ENCODE measurements at places on chromosomes 7 and 10.

DNA sequence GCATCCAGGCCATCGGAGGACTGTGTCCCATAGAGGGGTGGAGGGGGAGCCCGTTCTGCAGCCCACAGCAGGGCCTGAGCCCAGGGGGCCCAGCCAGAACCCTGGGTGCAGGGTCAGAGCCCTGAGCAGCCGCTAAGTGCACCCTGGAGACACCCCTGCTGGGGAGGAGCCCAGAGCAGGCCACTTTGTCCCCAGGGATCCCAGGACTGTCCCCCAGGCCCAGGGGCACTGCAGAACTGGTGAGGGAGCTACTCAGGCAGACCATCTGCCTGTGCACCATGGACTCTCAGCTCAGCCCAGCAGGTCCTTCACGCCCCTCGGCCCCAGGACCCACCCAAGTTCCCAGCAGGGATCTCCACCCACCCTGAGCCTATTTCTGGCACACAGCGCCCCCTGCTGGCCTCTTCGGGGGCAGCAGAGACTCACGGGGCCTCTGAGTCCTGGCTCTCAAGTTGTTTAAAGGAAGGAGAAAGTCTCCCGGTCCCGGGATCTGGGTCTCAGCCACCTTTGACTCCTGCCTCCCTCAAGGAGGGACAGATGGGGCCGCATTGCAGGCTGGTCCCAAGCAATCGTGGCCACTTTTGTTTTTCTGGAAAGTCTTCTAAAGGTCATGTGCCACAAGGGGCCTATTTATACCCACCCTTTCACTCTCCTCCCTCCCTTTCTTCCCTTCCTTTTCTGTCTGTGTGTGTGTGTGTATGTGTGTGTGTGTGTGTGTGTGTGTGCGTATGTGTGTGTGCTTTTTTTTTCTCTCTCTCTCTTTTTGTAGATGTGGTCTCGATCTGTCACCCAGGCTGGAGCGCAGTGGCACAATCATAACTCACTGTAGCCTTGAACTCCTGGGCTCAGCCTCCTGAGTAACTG, 90.3 kb downstream of the MYL10 start:
- H3K27me3 ChIP-seq = peaks cover 4% of the 10 kb centered on the region
- no peak overlapping the region for H3K4me3 ChIP-seq

GRCh38 chr7:86453454-86453853, 190.3 kb upstream of the GRM3 start:
- H3K36me3 ChIP-seq = no peaks in the 10 kb centered on the region
- no peak for DNase-seq
- H3K4me1 ChIP-seq = no peaks in the 10 kb centered on the region

DNA sequence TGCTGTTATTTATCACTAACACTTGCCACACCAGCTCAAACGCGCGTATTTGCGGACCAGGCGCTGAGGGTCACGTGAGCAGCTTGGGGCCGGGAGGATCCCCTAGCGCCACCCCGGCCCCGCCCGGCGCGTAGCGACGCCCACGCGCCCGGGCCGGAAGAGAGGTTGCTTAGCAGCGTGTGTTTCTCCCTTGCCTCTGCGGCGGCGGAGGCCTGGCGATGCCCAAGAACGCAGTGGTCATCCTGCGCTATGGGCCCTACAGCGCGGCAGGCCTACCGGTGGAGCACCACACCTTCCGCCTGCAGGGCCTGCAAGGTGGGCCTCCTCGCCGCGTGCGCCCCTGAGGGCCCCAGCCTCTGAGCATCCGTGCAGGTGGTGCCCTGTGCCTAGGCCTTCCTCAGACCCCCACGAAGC, at the start of gene C10orf53:
TSS of gene C10orf53 (plus strand) at position 172 of the 414 bp plus-strand sequence. CDS start at position 219, 47 bp downstream.
- DNase-seq = no peak
- no peak within 1 kb of the TSS for H3K4me3 ChIP-seq
- peaks cover 10% of the 10 kb centered on the region for H3K4me1 ChIP-seq
- H3K27ac ChIP-seq = no peak within 1 kb of the TSS
- H3K36me3 ChIP-seq = no peaks in the 10 kb centered on the region

DNA sequence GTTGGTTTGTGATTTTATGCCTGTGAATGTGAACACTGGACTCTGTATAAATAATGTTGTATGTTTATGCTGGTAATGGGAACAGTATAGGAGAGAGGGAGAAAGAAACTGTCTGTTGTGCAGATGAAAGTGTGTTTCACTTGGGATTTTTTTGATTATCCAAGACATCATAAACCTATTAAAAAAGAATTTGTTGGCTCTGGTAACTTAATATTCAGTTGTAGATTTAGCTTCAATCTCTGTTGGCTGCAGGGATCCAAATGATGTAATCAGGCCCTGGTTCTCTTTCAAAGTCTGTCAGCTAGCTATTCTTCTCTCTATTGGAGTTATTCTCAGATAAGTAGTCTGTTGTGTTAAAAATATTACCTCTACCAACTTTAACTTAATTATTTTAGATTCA, 168.8 kb upstream of the RHOBTB1 start:
- H3K27ac ChIP-seq = no peak overlapping the region
- no peaks in the 10 kb centered on the region for H3K36me3 ChIP-seq
- no peak overlapping the region for H3K4me3 ChIP-seq
- H3K4me1 ChIP-seq = no peaks in the 10 kb centered on the region

DNA sequence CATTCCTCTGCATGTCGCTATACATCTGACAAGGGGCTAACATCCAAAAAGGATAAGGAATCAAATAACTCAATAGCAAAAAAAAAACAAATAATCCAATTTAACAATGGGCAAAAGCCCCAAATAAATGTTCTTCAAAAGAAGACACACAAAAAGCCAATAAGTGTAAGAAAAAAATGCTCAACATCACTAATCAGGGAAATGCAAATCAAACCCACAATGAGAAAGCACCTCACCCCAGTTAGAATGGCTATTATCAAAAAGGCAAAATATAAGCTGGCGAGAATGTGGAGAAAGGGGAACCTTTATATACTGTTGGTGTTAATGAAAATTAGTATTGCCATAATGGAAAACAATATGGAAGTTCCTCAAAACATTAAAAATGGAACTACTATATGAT, 14.3 kb downstream of the ARHGAP12 start:
- no peak overlapping the region for H3K4me3 ChIP-seq
- no peak overlapping the region for H3K27ac ChIP-seq
- no peaks in the 10 kb centered on the region for H3K36me3 ChIP-seq
- no peak for DNase-seq
- H3K27me3 ChIP-seq = no peaks in the 10 kb centered on the region

DNA sequence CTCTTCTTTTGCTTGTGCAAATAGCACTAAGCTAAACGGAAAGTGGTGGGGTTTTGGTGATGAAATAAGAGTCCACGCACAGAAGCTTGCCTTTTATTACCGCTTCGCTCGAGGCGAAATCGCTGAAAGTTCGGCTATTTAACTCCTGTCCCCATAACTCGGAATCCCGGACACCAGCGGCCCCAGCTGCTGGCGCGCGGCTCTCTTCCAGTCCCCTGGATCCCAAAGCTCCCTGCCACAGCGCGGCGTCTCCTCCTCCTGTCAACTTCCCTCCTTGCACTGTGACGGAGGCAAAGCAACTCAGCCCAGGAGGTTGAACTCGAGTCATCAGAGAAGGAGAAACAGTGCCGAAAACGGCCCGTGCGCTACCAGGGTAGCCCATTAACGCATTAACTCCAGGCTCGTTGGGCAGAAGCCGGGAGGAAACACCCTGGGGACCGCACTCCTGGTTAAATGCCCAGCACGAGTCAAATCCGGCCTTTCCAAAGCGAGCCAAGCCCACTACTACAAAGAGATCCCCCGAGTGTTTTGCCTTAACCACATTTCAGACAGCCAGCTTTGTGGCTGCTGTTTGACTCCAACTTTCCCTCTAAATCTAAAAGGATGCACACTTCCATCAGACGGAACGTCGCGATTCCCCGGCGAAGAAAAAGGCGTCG, 1.3 kb downstream of the SEMA3D start:
- H3K4me3 ChIP-seq = no peak overlapping the region
- H3K36me3 ChIP-seq = peaks cover 4% of the 10 kb centered on the region
- H3K27ac ChIP-seq = no peak overlapping the region
- H3K27me3 ChIP-seq = peaks cover 3% of the 10 kb centered on the region
- no peaks in the 10 kb centered on the region for H3K4me1 ChIP-seq

- peak overlapping the region; percentile 85 for H3K27ac ChIP-seq
- H3K4me3 ChIP-seq = peak overlapping the region; percentile 42
- no peaks in the 10 kb centered on the region for H3K36me3 ChIP-seq
- no peak for DNase-seq
- H3K27me3 ChIP-seq = peaks cover 1% of the 10 kb centered on the region
- H3K4me1 ChIP-seq = peaks cover 45% of the 10 kb centered on the region
Measured at GRCh38 chr7:26155531-26156375, 3.8 kb downstream of the NFE2L3 start.

DNA sequence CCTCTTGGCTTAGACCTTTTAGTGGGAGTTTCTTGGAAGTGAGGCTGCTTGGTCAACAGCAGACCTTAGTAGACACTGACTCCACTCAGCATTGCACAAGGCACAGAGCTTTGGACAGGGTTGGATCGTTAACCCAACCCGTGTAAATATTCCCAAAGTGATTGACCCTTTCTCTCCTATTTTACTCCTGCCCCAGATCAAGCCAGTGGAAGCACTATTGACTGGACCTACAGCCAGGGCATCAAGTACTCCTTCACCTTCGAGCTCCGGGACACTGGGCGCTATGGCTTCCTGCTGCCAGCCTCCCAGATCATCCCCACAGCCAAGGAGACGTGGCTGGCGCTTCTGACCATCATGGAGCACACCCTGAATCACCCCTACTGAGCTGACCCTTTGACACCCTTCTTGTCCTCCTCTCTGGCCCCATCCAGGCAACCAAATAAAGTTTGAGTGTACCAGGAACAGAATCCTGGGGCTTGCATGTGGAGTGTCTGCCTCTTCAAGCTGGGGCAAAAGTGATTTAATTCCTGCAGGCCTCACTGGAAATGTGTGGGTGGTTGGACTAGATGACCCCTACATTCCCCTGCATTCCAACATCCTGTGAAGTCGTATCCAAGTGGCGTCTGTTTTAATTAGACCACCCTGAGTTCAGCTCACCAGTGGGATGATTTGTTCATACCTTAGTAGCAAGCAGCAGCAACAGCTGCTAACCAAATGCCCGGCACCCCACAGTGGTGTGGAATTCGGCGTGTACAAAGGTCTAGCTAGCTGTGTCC, 7.5 kb downstream of the CPA1 start:
- H3K36me3 ChIP-seq = no peaks in the 10 kb centered on the region
- DNase-seq = no peak
- H3K27me3 ChIP-seq = no peaks in the 10 kb centered on the region
- no peak overlapping the region for H3K4me3 ChIP-seq

GRCh38 chr7:602341-603141, 82.9 kb upstream of the PDGFA start:
- H3K27me3 ChIP-seq = peaks cover 15% of the 10 kb centered on the region
- peak overlapping the region; percentile 95 for H3K4me3 ChIP-seq
- DNase-seq = peak; percentile 51
- H3K36me3 ChIP-seq = peaks cover 5% of the 10 kb centered on the region

GRCh38 chr10:133211141-133211830, 18.7 kb upstream of the UTF1 start:
- no peaks in the 10 kb centered on the region for H3K4me1 ChIP-seq
- H3K4me3 ChIP-seq = no peak overlapping the region
- no peak overlapping the region for H3K27ac ChIP-seq

DNA sequence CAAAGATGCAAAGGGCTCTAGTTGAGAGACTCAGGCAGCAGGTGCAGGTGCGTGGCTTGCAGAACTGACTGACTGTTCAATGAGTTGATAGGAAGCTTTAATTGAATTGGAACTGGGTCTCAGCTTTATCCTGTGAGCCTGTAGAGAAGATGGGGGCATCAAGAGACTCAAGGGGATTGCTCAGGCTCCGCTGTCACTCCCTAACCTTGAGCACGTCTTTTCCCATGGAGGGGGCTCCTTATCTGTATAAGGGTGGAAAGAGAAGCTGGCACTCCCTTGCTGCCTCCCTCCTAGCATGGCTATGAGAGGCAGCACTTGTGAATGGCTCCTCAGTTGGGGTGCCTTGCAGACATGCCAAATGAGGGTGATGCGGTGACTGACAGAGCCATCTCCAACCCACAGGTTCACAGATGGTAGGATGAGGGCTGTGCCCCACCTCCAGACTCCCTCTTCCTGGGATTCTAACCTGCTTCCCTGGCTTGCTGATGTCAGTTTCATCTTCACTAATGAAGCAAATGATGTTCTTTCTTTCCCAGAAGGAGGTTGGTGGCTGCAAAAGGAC, 12.4 kb upstream of the PLEKHA1 start:
- H3K27me3 ChIP-seq = peaks cover 6% of the 10 kb centered on the region
- no peaks in the 10 kb centered on the region for H3K4me1 ChIP-seq
- no peak for DNase-seq

- no peak for DNase-seq
- H3K4me1 ChIP-seq = no peaks in the 10 kb centered on the region
- H3K27ac ChIP-seq = peak overlapping the region; percentile 14
- H3K36me3 ChIP-seq = peaks cover 8% of the 10 kb centered on the region
- H3K4me3 ChIP-seq = no peak overlapping the region
Measured at GRCh38 chr10:72173619-72174296, 42.1 kb upstream of the ANAPC16 start.

GRCh38 chr10:93751832-93752231, 5.9 kb upstream of the LGI1 start:
- peaks cover 2% of the 10 kb centered on the region for H3K4me1 ChIP-seq
- peaks cover 5% of the 10 kb centered on the region for H3K27me3 ChIP-seq
- no peak overlapping the region for H3K4me3 ChIP-seq

GRCh38 chr10:131730771-131731497, 169.9 kb upstream of the PPP2R2D start:
- no peak for DNase-seq
- H3K27ac ChIP-seq = no peak overlapping the region
- H3K36me3 ChIP-seq = no peaks in the 10 kb centered on the region

DNA sequence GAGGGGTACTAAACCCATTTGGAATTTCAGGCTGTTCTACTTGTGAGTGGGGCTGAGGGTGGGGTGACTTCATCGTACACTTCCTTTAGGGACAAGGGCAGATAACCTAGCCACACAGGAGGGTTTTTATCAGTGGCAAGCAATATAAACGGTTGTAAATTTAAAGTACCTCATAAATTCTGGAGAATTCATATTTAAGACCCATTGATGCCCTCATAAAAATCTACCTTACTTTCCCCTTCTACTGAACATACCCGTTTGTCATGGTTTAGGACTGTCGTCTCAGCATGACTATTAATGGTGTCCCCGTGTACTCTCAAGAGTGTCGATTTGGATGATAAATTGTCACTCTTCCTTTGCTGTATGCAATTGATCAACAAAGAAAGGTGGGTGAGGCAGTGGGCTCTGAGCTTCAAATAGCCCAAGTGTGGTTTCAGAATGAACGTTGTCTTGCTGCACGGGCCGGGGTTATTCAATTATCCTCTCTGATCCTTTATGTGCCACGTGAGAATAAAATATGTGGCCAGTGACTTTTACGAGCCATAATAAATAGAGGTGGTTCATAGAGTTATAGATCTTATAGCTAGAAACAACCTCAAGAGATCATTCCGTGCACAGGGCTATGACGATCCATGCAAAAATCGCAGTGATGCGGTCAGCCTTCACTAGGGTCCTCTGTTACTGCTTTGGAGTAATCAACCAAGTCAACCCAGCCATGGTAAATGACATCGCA, 82.2 kb downstream of the FAM107B start:
- DNase-seq = no peak
- H3K27ac ChIP-seq = no peak overlapping the region
- peaks cover 3% of the 10 kb centered on the region for H3K4me1 ChIP-seq

GRCh38 chr7:87627634-87627994, 584 bp upstream of the RUNDC3B start:
- no peak overlapping the region for H3K27ac ChIP-seq
- peak overlapping the region; percentile 82 for H3K4me3 ChIP-seq
- DNase-seq = no peak
- peaks cover 15% of the 10 kb centered on the region for H3K27me3 ChIP-seq

- H3K27ac ChIP-seq = no peak overlapping the region
- DNase-seq = no peak
- H3K4me3 ChIP-seq = no peak overlapping the region
- H3K36me3 ChIP-seq = no peaks in the 10 kb centered on the region
- H3K27me3 ChIP-seq = no peaks in the 10 kb centered on the region
- no peaks in the 10 kb centered on the region for H3K4me1 ChIP-seq
Measured at GRCh38 chr10:125911145-125911544, 14.8 kb downstream of the FANK1 start.

Data from immature natural killer cell (primary cell).